ENCODE measurements at places on chromosomes 12 and 14.

DNA sequence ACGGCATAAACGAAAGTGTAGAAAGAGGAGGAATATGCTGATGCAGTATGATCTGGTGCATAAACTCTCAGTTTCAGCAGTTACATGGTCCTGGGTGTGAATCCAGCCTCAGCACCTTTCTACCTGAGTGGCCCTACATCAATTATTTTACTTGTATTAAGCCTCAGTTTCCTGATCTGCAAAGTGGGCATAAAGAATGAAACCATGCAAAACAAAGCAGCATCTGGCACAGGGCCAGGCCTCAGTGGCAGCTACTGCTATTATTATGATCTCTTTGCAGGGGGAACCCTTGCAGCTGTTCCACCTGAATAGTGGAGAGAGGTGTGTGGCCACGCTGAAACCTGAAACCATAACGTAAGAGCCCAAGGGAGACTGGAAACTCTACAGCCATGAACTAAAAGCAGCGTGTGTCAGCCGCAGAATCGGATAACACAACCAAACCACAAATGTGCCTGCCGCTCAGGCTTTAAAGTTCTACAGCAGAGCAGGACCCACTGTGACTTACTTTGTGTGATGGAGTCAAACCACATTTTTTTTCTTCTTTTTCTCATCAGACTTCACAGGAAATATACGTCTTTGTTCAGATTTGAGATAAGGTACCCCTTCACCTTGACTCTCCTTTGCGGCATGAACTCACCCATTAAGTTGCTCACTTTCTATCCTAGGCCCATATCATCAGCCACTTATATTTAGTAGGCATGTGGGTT is 29.2 kb upstream of the FOS start:
- peak; percentile 66 for DNase-seq

DNA sequence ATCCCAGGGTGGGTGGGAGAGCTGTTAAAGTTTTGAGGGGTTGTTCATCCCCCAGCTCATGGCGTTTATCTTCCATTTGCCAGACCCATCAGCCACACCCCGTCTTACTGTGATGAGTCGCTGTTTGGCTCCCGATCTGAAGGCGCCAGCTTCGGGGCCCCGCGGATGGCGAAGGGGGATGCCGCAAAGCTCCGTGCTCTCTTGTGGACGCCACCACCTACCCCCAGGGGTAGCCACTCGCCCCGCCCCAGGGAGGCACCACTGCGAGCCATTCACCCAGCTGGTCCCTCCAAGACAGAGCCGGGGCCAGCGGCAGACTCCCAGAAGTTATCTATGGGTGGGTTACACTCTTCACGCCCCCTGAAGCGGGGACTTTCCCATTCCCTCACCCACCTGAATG is 5.7 kb downstream of the RITA1 start:
- DNase-seq: no peak

- no peak for DNase-seq
These were observed 7.4 kb downstream of the ELK3 start for GRCh38 chr12:96201272-96202227.

DNA sequence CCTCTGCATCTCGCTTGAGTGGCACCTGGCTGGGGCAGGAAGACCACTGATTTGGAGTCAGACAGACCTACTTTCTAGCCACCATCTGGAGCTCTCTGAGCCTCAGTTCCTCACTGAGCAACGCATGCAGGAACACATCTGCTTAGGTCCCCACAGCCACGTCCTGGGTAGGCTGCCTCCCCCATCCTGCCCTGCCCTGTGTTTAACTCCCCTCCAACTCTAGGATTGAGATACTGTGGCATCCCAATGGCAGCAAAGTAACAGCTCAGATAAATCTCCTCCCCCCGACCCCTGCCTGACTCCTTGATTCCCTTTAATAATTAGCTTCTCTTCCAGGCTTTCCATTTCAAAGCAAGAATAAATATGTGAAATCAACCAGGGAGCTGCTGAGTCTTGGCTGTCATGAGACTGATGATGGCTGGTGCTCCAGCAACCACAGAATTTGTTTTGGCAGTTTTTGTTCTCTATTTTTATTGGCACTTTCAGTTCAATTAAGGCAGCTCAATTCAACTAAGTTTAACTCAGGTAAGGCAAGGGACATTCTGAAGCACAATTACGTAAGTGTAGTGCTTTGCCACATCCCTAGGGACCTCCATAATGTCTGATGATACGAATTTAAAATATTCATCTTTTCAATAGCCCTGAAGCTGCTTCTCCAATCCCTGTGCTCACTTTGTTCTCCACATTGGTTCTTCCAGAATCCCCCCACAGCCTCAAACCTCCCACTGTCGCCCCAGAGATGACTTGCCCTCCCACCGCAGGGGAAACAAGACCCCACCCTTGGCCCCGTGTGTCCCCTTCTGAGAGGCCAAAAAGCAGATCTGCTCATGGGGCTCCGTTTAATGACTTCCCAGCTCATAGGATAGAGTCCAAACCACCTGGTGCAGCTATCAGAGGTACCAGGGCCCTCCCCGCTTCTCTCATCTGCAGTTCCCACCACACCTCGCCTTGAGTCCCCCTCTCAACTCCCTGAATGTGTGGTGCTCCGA is 58.2 kb downstream of the ESR2 start:
- DNase-seq: no peak

DNA sequence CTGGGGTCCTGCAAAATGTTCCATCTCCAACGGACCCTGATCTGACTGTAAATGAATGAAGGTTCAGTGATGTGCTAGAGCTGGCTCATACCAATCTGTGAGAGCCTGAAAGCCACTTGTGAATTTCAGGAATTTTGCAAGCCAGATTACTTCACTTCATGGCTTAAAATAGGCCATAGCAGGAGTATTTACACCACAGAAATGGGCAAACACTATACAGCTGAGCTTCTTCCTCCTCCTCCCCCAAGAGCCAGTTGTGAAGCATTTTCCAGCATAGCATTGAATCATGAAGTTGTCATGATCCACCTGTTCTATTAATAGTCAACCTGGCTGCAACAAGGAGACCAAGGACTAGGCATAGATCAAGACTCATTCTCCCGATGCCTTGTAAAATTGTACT is 141.3 kb upstream of the RASSF8 start:
- DNase-seq: peak; percentile 71

GRCh38 chr14:61076556-61076955 is 95.5 kb downstream of the SLC38A6 start:
- DNase-seq: peak; percentile 57

GRCh38 chr14:105944632-105945610 is 418.5 kb downstream of the TMEM121 start:
- peak; percentile 46 for DNase-seq

DNA sequence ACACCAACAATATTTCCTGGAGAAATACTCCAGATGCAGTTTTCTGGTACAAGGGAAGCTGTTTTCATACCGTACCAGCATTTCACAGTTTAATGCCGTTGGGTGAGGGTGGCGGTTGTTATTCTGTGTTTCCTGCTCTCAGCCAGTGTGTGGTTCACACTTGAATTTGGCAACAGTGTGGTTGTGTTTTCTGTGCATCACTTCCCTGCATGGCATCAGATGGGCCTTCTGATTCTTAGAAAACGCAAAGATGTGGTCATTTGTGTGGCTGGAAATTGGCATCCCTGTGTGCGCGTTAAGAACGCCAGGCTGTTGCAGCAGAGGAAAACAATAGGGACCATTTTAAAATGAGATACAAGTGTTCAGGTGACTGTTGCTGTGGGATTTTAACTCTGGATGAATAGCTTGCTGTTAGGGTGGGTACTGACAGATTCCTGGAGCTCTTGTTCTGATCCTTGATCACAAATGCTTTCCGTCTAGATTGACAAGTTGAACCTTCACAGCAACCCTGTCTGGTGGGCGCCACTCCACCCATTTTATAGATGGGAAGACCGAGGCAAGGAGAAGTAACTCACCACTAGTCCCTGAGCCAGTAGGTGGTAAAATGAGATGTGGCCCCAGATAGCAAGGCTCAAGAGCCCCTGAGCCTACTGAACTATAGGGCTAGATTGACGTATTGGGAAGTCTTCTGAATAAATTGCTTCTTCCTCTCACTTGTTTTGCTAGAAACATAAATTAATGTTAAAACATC is 231.2 kb downstream of the CHST11 start:
- DNase-seq: no peak

DNA sequence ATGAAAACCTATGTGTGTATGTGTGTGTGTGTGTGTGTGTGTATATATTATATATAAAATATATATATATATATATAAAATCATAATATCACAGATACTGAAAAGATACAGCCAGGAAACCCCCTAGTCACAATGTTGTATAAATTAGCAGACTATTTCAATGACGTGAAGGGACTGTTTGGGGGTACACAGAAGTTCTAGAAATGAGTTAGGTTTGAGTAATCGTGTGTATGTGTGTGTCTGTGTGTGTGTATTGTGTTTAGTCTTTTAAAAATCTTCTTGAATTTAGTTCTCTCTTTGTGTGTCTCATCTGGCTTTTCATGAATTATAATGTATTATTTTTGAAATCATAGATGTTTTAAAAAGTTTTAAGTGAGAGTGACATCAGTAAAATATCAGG is 21.9 kb downstream of the ADAM21 start:
- DNase-seq: no peak

DNA sequence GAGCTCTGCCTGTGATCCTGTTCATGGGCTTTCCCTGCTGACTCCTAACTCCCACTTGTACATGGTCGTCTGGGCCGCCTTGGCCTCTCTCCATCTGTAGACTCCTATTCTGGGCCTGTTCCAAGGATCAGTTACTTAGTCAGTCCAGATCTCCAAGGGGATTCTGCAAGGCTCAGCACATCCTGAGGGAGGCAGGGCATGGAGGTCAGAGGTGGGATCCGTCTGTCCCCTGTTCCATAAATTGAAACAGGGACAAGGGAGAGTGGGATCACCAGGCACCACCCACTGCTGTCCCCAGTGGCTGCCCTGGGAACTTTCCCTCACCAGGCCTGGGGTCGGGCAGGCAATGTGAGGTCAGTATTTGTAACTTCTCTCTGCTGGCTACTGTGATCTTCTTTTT is 43.5 kb downstream of the KCTD10 start:
- DNase-seq: peak; percentile 39

GRCh38 chr14:73759183-73759713 is 45.1 kb upstream of the PNMA1 start:
- peak; percentile 79 for DNase-seq

GRCh38 chr12:54711669-54712068 is 63.5 kb upstream of the DCD start:
- no peak for DNase-seq

- DNase-seq: no peak
These were observed 998.8 kb downstream of the AACS start for GRCh38 chr12:126064028-126064427.

DNA sequence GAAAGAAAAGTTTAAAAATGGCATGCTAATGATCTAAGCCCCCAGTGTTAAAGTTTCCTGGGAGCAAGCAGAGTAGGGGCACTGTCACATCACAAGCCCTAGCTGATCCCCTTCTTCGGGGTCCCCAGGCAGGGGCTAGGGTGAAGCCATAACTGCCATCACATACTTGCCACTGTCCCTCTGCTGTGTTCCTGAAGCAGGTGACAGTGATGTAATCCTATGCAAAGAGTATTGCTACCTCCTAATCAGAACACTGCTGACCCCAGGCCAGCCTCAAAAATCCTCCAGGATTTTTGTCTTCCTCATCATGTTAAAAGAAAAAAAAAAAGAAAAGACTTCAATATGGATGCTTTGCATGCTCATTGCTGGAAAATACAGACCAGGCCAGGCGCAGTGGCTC is 1.2 kb upstream of the RFC5 start:
- DNase-seq: peak; percentile 28

DNA sequence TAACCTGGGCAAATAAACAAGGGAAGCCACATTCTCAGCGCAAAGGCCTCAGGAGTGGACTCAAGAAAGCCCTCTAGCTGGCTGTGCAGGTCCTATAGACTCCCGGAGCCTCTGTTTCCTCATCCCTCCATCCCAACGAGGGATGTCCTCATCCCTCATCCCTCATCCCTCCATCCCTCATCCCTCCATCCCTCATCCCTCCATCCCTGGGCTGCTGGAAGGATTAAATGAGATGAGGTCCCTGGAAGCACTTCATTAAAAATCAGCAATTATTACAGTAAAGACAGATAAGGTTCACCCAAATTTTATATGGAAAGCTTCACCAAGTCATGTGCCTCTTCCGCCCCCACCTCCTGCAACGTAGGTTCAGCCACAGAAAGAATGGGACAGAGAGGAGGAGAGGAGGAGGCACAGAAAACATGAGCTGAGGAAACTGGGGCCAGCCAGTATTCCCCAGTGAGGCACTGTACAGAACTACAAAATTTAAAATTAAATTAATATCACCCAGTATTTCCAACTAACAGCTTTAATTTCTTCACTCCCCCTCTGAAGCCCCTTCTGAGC is 4.8 kb downstream of the ITPK1 start:
- DNase-seq: no peak

GRCh38 chr14:51552768-51553404 is 98.8 kb upstream of the FRMD6 start:
- peak; percentile 71 for DNase-seq

DNA sequence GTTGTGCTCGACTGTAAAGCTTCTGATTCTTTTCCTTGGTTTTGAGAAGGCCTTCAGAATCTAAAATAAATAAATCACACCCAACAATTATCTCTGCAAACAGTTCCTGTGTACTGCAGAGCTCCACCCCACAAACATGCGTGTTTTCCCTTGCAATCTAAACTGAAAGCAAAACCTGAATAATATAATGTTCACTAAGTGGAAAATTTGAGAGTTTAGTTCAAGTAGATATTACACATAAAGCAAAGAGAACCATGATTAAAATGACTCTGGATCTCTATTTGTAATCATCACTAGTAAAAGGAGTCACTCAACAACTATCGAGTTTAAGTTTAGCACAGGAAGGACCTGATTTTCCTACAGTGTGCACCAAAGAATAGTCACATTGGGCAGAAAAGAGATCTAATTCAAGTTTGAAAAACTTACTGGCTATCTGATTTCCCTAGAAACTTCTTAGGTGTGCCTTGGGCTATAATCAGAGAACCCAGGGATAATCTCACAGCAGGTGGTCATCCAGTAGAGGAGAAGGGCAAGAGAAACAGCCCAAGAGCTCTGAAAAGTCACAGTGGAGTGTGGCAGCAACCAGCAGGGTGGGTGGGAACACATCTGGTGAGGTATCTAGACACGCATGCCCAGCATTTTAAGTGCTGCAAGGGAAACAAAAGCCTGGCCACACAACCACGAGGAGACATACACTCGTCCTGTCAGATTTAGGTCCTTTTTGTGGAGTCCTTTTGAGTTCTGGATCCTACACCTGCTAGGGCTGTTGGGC is 25.4 kb downstream of the ATG14 start:
- DNase-seq: no peak

GRCh38 chr14:50666772-50667683 is 1.1 kb downstream of the SAV1 start:
- DNase-seq: peak; percentile 55
